ENCODE measurements at places on chromosomes 2 and 18. TPM values are rescaled to one million over a fixed set of nuclear protein-coding genes. Genes with fewer than 3 reads are reported as not detected.

KCNK3 gene
- not detected for total RNA-seq

MC2R gene
- not detected for total RNA-seq

KCNG2 gene
- not detected for total RNA-seq

MTIF2 gene
- 38.9 TPM for total RNA-seq

ERBB4 gene
- 1.4 TPM for total RNA-seq

SERPINB4 gene
- 1.1 TPM for total RNA-seq

FN1 gene
- 255 TPM for total RNA-seq

NT5DC4 gene
- total RNA-seq = not detected

CD302 gene
- total RNA-seq = 2.4 TPM

SLC5A6 gene
- 153 TPM for total RNA-seq
